ENCODE measurements at places on chromosomes 1 and 21.
A peak's percentile ranks its signal among the peaks of the same experiment; 100 is the strongest.

GRCh38 chr1:110390096-110390495 is 730 bp downstream of the SLC16A4 start:
- no peak for DNase-seq

- DNase-seq, result no peak
Observed at GRCh38 chr1:214665606-214666110, 62.7 kb downstream of the CENPF start.

GRCh38 chr1:241330619-241331327 is 26.2 kb downstream of the RGS7 start:
- DNase-seq, result no peak

GRCh38 chr1:233433436-233434210 is 106.1 kb downstream of the MAP3K21 start:
- DNase-seq, result no peak

GRCh38 chr1:230301322-230301721 is 124.8 kb downstream of the PGBD5 start:
- no peak for DNase-seq

GRCh38 chr1:193472838-193473398 is 286.5 kb upstream of the B3GALT2 start:
- DNase-seq, result no peak

DNA sequence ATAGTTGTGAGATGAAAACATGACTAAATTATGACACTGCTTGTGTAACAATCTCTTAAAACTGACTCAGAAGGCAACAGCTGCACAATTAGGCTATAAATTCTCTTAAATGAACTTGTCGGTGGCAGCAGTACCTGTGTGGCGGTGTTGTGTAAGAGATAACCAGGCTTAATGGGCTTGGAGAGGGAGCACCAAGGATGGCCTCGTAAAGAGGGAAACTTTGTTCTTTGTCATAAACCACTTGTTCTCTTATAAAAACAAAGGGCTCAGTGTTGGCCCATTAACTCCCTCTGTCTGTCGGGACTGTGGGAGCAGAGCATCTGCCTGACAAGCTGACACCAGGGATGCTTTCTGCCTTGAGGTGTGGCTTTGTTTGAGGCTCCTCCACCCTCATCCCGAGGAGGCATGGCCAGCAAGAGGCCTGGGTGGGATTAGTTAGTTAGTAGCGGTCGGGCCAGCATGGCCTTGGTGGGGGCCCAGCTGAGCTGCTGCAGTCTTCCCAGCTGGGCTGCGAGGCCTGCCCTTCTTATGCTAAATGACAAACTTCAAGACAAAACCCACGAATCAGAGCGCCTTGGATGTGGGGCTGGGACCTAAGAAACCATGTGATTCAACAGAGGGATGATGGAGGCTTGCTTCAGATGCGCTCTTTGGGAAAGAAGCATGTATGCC is 171.4 kb downstream of the CAMTA1 start:
- no peak for DNase-seq

DNA sequence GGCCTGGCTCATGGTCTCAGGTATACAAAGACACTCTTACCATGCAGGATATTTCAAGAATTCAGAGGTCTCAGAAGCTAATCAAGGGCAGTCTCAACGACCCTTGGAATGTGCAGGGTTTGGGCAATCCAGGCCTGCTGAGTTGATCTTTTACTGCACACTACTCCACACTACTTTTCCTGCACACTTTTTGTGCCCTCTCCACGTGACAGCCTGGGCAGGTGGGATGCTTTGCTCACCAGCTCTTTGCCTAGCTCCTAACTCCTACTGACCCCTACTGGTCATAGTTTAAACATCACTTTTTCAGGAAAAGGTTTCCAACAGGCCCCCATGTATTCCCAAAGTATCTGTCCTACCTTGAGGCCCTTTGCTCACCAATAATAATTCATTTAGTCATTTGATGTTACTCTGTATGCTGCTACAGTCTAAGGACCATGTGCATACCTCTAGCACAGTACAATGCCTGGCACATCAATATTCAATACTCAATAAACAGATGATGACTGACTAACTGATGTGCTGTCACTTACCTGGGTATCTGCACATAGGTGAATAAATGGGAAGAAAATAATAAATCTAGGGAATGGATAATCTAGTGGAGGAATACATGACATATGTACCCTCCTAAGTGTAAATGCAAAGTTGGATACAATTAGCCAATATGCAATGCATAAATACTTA is 9.6 kb downstream of the DUSP23 start:
- DNase-seq, result no peak

DNA sequence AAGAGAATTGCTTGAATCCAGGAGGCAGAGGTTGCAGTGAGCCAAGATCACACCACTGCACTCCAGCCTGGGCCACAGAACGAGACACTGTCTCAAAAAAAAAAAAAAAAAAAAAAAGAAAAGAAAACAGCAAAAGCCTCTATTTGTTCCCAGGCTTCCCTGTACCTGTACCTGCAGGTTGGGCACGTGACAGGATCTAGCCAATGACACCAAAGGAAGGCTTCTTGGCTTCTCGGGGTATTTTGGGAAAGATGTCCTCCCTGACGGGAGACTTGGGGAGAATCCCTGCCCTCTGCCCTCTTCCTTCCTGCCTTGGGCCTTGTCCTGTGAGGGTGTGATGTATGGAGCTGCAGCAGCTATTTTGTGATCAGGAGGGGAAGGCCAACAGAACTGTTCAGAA is 22.8 kb downstream of the TMCO4 start:
- no peak for DNase-seq

DNA sequence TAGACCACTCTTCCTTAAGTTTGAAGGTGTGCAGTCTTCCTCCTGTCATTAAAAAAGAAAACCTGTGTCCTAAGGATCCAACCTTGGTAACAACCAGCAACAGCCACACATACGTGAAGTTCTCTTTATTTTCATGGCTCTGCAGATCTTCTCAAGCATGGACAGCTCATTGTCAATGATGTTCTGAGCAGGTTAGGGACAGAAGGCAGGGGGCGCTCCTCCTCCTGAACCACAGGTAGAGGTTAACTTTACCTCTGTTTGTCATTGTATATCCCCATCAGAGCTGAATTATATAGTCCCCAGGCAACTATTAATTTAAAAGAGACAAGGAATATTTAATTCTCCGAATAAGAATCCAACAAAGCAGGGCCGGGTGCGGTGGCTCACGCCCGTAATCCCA is 52.5 kb upstream of the CR2 start:
- DNase-seq, result no peak

- no peak for DNase-seq
Observed at GRCh38 chr1:100440075-100440809, 87.9 kb downstream of the CDC14A start.

DNA sequence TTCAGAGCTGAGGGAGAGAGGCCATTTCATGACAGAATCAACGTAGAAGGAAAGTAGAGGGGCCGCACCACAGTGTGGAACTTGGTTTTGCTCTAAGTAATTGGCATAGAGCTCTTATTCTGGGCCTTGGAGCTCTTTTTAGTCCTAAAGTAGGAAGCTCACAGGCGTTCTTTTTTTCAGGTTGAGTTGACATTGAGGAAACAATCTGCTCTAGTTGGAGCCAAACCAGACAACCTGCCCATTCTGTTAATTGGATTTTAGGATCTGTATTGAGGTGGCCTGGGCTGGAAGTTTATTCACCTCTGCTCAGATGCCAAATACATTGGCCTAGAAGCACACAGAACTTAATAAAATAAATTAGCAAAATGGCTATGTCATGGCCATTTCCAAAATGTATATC is 1093.9 kb downstream of the ADGRL2 start:
- no peak for DNase-seq

DNA sequence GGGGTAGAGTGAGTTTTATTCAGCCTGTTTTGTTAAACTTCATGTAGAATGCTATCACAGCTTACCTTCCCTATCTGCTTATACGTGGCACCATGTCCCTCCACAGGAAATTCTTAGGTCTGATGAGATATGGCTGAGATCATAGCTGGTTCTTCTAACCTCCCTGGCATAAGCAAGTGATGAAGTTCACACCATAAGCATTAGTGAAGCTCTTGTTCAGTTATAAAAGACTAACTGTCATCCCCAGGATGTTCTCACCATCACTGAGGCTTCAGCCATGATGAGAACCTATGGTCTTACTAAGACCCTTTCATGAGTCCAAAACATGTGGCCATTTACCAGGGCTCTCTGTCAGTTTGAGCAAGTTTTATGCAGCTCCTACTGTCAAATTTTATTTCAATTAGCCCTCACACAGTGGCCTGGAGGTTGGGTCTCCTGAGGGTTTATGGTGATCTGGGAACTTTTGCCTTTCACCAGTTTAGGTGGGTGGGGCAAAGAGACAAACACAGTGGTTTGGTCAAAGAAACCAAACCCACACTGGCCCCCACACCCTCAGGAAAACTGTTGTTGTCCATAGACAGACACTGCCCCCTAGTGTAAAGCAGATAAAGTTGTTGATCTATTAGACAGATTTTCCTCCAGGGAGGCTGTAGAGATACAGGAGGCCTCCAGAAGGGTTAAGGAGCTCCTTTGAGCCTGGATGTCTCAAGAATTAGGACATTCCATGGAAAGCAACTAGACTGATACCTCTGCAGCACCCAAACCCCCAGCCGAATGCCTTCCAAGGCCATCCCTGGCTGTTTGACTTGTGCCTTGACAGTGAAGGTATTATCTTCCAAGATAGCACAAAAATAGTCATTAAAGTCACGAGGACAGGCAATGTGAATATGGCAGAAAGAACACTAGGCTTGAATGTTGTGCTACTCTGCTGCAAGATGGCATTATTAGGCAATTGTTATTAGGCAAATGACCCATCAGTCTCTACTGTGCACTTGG is 5.0 kb downstream of the SLC22A15 start:
- DNase-seq, result no peak

GRCh38 chr1:11784993-11785769 is 20.6 kb downstream of the MTHFR start:
- DNase-seq, result no peak

- DNase-seq, result no peak
Observed at GRCh38 chr1:20342294-20343148, 51.8 kb downstream of the VWA5B1 start.

DNA sequence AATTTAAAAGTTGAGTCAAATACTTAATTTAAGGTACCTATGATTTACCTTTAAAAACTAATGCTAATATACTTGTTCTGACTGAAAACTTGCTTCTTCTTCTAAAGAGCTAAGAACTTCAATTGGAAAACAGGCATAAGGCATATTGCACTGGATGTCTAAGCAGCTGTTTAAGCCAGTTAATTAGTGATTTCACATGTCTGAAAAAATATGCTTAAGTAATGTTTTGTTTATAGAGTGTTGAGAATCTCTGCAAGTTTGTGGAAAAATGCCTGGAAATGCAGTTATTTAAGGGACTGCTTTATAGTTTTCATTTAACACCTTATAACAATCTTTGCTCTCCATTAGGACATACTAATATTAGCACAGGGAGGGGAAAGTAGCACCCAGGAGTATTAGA is 28.2 kb downstream of the UBE2U start:
- no peak for DNase-seq

- no peak for DNase-seq
Observed at GRCh38 chr1:197392541-197392940, 124.5 kb downstream of the CRB1 start.

- no peak for DNase-seq
Observed at GRCh38 chr21:37658817-37659458, 257.3 kb downstream of the KCNJ6 start.

DNA sequence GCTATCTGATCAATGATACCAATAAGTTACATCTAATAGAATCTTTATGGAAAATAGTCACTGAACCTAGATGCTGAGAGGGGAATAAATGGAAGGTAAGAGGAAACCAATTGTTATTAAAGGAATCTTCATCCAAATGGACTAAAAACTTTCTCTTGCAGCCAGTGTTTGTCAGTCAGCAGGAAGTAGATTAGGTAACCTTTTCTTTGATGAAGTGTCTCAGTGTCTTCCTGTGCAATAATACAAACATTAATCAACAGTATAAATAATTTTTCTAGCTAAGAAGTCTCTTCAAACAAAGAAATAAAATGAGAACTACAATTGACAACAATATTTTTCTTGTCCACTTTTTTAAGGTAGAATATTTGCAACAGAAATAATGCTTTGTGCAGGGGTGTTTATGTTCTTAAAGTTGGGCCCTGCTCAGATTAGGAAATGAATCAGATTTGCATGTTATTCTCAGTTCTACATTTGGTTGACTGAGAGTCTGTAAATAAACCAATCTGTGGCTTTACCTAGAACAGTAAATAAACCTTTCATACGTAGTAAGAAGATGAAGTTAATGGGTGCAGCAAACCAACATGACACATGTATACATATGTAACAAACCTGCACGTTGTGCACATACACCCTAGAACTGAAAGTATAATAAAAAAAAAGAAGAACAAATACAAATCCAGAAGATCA is 391.4 kb downstream of the MRPL39 start:
- DNase-seq, result no peak

DNA sequence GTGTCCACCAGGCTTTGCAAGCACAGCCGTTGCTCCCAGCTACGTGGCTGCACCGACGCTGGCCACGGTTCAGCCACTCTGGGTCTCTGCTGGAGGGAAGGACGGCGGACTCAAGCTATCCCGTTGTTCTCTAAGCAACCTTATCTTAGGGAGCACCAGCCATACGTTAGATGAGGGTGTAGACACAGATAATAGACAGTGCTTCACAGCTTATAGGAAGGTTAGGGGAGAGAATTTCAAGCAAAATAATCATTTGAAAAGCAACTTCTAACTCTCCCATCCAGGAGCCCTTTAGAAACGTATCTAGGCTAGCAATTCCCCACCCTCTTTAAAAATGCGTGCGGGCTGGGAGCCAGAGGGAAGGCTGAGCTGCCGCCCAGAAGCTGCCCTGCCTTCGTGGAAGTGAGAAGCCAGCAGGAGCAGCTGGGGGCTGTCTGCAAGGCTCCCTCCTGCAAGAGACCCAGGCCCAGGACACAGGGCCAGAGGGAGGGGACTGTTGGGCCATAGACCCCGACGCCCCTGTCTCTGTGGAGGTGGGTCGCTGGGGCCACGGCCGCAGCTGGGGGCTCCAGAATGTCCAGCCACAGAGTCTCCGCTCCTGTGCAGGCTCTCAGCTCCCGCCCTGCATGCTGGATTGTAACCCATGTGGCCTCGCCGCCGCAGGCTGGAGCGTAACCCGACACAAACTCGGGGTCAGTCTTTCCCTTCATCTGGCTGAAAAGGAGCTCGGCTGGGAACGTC is 31.2 kb upstream of the COL6A2 start:
- DNase-seq, result peak; percentile 25

DNA sequence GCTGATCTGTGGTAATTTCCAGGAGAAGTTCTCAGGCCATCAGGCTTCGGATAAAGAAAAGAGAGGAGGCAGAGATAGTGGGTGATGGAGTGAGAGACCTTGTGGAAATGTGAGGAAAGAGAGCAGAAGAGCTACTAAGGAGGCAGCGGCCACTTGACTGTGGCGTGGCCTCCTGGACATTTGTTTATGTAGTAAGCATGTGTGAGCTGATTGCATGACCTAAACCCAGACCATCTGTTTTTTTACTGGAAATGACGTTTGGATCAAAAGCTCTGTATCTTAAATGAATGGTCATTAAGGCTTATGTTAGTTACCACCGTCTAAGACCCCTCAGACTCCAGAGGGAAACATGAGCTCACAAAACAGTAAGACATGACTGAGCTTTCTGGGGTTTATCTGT is 13.6 kb downstream of the ATP1B1 start:
- DNase-seq, result no peak

- DNase-seq, result no peak
Observed at GRCh38 chr1:180027949-180028445, 73.4 kb downstream of the CEP350 start.
